Uterus (tissue), 4 donors: ENCODE measurements at places on chromosomes 3 and 15. TPM values are rescaled to one million over a fixed set of nuclear protein-coding genes. Genes with fewer than 3 reads are reported as not detected.
A peak's percentile ranks its signal among the peaks of the same experiment; 100 is the strongest.

GRCh38 chr3:43559961-43560360 lies 61.9 kb downstream of the ANO10 start:
- H3K4me3 ChIP-seq, result no peak overlapping the region
- DNase-seq, result no peak
- H3K27ac ChIP-seq, result no peak overlapping the region
- no peaks in the 10 kb centered on the region for H3K4me1 ChIP-seq

GRCh38 chr3:64518496-64518895 lies 169.3 kb downstream of the ADAMTS9 start:
- no peak overlapping the region for H3K27ac ChIP-seq
- no peak for DNase-seq
- H3K4me3 ChIP-seq, result no peak overlapping the region
- no peaks in the 10 kb centered on the region for H3K4me1 ChIP-seq
- H3K27me3 ChIP-seq, result no peaks in the 10 kb centered on the region
- H3K36me3 ChIP-seq, result no peaks in the 10 kb centered on the region

DNA sequence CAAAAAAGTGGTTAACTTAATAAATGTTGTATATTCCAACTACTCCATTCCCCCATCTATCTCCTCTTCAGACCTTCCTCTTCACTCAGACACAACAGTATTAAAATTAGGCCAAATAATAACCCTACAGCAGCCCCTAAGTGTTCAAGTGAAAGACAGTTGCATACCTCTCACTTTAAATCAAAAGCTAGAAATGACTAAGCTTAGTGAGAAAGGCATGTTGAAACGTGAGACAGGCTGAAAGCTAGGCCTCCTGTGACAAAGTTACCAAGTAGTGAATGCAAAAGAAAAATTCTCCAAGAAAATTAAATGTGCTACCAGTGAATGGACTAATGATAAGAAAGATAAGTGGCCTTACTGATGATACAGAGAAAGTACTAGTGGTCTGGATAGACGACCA lies 71.7 kb downstream of the ANKRD28 start:
- no peak overlapping the region for H3K27ac ChIP-seq
- no peaks in the 10 kb centered on the region for H3K36me3 ChIP-seq
- no peak overlapping the region for H3K4me3 ChIP-seq
- no peak for DNase-seq

GRCh38 chr3:161577662-161578061 lies 81.1 kb downstream of the OTOL1 start:
- H3K36me3 ChIP-seq, result no peaks in the 10 kb centered on the region
- H3K4me1 ChIP-seq, result no peaks in the 10 kb centered on the region
- H3K4me3 ChIP-seq, result no peak overlapping the region
- peak overlapping the region; percentile 8 for H3K27ac ChIP-seq
- no peak for DNase-seq

DNA sequence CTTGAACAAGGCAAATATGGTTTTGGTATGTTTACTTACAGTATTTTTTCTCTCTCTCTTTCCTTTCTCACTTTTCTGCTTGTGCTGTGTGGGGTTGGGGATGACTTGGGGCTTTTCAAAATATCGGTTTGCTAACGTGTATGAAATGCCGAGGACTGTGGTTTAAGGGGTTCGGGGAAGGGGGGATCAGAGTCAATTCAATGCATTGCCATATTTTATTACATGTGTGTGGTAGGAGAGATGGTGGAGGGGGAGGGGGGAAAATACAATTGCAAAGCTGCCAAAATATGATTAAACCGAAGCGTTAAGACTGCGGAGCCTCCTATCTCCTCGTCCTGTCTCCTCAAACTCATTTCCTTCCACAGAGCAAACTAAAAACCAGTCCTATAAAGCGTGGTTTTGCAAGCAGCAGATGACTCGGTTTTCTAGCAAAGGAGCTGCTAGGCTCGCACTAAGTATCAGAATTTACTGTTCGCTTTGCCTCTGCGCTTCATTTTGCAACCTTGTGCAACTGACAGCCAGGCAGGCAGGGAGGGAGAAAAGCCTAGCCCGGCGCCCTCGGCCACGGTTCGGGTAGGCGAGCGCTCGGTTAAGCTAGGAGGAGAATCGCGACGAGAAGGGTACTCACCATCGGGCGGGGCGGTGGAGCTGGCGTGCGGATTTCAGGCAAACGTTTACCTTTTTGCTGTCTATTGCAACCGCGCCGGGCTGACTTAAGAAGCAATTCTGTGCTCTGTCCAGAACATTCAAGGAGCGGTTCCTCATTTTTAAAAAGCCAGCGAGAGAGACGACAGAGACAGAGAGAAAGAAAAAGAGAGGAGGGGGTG lies 4.0 kb upstream of the NR2F2 start:
- no peaks in the 10 kb centered on the region for H3K4me1 ChIP-seq
- peak overlapping the region; percentile 69 for H3K4me3 ChIP-seq
- no peaks in the 10 kb centered on the region for H3K27me3 ChIP-seq
- H3K27ac ChIP-seq, result peak overlapping the region; percentile 100
- DNase-seq, result peak; percentile 63

Gene HEMK1
- 26.5 TPM for total RNA-seq

Gene GMNC
- total RNA-seq, result 0.64 TPM

DNA sequence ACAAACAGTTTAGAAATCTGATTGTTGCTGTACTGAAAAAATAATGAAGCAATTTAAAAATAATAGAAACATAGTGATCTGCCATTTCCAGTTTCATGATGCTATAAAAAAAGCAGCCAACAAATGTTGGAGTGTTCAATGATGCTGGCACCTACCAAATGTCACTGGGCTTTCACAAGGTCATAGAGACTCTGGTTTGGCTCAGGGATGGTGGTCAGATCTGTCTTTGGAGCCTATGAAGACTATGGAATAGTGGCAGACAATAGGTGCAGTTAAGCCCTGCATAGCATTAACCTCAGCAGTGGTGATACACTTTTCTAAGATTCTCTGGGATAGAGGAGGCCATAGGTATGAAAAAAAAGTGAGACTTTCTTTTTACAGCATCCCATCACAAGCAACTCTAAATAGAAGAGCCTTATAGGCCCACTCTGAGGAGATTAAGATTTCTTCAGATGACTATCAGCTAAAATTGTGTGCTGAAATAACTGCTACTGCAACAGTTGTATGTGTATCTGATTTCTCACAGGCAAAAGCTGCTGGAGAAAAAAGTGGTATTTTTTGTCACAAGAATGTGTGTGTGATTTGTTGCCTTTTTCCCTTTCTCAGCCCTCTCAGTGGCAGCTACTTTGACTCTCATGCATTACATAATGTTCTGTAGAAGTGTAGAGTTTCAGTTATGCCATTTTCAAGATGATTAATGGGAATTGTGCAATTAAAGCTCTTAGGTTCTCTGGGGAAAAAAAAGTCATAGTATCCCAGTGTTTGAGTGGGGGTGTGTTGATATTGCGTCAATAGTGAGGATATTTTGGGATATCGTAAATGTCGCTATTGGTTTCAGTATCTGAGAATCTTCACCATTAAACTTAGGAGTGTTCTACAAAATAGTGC lies 137.4 kb downstream of the MBNL1 start:
- H3K27ac ChIP-seq, result peak overlapping the region; percentile 82
- no peaks in the 10 kb centered on the region for H3K36me3 ChIP-seq
- H3K4me3 ChIP-seq, result no peak overlapping the region
- no peaks in the 10 kb centered on the region for H3K27me3 ChIP-seq
- H3K4me1 ChIP-seq, result peaks cover 12% of the 10 kb centered on the region
